ENCODE measurements at places on chromosomes 7 and 10.

- peak; percentile 3 for DNase-seq
Observed at GRCh38 chr7:36406156-36406555, 16.5 kb downstream of the ANLN start.

GRCh38 chr7:155580367-155580766 lies 34.0 kb upstream of the CNPY1 start:
- no peak for DNase-seq

DNA sequence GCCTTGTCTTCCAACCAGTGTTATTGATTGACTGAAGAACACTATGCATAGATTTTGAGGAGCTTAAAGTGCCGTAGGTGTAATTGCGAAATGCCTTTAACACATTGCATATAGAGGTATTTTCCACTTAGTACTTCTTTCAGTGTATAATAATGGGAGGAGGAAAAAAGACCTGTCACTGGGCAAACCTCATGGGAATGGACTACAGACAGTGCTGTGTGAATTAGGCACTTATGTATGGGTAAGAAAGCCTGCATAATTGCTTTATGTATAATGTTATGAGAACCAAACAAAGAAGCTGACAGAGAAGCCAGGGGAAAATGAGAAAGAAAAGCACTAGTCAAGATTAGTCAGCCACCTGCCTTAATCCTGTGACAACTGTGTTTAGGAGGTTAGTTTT lies 12.4 kb upstream of the SCRN1 start:
- DNase-seq = no peak

DNA sequence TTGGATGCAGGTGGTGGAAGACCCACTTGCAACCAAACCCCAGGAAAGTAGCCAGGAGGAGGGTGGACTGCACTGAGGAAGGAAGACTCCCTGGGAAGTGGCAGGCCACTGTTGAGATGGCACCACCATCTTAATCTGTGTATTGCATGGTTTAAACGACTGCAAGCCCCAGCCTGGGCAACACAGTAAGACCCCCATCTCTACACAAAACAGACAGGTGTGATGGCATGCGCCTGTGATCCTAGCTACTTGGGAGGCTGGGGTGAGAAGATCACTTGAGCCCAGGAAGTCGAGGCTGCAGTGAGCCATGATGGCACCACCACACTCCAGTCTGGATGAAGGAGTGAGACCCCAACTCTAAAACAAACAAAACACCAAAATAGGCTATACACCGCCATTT lies 9.7 kb upstream of the BCL7B start:
- no peak for DNase-seq

- no peak for DNase-seq
Observed at GRCh38 chr10:14571866-14572507, 202.7 kb downstream of the FAM107B start.

- no peak for DNase-seq
Observed at GRCh38 chr7:129263168-129263567, 38.3 kb downstream of the AHCYL2 start.

DNA sequence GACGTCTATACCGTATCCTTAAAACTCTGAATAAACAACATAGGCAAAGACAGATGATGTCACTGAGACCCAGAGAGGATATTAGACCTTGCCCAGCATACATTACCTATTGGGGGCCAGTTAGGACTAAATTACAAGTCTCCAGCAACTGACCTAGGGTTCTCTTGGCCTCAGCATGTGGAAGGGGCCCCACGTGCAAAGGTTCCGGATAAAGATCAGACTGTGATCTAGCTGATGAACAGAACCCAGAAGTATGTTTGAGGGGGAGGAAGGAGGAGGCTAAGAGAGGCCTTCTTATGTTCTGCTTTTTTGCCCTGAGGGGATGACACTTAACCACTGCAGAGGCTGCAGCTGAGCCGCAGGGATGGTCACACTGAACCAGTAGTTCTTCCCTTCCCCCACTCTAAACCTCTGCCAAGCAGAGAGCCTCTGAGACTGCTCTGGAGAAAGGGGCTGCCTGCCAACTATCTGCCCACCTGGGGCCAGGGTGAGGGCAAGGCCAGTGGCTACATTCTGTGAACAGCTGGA lies 24.0 kb upstream of the KMT2C start:
- DNase-seq = no peak

DNA sequence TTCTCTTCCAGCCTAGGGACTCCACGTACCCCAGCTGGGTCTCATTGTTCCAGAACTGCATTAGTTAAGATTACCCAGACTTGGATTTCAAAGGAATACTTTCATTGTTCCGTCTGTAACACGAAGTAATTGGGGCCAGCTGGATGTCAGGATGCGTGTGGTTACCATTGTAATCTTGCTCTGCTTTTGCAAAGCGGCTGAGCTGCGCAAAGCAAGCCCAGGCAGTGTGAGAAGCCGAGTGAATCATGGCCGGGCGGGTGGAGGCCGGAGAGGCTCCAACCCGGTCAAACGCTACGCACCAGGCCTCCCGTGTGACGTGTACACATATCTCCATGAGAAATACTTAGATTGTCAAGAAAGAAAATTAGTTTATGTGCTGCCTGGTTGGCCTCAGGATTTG lies 21.0 kb downstream of the LRRC17 start:
- peak; percentile 91 for DNase-seq

DNA sequence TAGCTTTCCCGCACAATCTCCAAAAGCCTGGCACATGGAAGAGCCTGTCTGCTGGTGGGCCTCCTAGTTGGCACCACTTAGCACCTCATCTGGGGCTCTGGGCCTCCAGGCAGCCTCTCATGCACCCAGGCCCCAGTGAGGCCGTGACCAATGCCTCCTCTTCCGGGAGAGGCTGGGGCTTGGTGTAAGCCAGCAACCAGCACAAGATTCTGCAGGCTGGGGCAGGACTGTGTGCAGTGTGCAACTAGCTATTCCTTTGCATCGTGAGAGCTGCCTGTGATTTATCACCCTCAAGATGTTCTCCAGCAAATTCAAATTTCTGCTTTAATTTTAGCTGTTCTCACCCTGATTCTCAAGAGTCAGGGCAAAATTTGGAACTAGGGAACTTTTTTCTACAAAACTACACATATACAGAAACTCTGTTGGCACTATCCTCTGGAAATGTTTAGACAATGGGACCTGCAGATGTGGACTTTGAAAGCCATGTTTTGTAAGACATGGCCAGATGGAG lies 603.7 kb upstream of the MKI67 start:
- no peak for DNase-seq

GRCh38 chr7:34849986-34850385 lies 187.3 kb downstream of the DPY19L1 start:
- DNase-seq = no peak

GRCh38 chr7:67781841-67782240 lies 785.2 kb downstream of the TYW1 start:
- no peak for DNase-seq

GRCh38 chr7:132799081-132799413 lies 222.8 kb upstream of the PLXNA4 start:
- no peak for DNase-seq

DNA sequence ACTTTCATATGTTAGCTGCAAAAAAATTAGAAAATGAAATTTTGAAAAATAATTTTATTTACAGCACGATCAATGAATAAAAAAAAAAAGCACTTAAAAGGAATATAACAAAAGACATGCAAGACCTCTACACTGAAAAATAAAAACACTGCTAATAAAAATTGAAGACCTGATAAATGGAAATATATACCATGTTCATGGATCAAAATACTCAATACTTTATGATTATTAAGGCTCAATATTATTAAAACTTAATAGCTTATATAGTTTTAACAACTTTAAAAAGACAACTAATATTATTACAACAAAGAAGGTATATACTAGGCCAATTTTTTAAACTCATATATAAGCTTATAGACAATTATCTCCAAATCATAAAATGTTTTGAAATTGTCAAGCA lies 143.0 kb downstream of the GFRA1 start:
- no peak for DNase-seq

DNA sequence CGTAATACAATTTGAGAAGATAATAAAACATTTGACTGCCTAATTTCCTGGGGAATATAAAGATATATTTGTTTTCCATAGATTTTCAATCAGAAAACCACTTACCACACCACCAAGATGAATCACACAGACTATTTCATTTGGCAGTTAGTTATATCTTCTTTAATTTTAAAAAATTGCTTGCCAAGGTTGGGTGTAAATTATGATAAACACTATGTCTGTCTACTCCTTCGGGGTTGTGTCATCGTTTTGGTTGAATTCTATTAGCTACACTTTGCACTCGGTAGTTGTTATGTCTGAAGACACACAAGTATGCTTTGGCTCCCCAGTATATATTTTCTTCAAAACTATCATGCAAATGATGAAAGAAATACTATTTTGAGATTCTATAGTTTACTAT lies 594.8 kb upstream of the SEMA3D start:
- DNase-seq = peak; percentile 19

DNA sequence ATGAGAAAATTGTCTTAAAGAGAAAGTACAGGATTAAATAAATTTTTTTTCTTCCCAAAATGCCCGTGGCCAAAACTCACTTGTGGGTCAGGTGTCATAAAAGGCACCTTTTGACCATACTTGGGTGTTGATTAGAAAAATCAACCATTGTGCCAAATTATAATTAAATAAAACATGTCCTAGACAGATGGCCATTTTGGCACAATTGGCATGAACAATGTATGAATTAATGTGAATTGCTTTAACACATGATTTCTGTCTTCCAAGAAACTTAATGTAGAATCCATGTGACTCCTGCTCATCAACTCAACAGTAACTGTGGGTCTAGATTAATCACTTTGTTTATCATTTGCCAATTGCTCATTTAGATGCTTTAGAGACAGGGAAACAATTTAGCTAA lies 64.0 kb downstream of the CSTF2T start:
- no peak for DNase-seq

GRCh38 chr7:10677211-10677610 lies 296.5 kb upstream of the PHF14 start:
- no peak for DNase-seq

DNA sequence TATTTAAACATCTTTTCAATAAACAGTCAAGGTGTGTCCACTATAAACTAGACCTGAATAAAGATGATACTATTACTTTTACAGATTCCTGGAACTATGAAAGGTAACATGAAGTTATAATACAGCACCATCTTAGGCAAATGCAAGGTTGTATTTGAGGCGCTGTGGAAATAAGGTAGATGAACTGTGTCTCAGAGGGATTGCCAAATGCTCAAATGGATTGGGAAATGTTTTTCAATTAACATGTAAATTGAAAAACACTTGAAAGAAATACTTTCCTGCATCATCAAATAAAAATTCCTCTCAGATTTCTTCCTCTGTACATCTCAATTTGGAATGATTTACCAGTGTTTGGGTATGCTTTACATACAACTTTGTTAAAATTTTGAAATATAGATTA lies 139.4 kb downstream of the DKK1 start:
- no peak for DNase-seq

DNA sequence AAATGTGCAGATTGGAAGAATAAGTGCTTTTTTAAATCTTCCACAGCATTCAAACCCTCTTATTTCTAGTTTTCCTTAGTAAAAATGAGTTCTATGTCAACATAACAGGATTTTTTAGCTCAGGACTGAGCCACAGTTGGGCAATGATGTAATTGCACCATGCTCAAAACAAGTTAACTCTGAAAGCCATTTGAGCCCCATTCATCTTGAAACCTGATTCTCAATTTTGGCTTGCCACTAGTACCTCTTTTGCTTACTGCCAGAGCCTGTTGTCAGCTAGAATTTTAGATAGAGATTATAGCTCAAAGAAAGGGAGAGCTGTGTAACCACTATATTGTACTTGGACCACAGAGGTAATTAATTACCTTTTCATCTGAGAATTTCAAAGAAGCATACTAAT lies 1028.5 kb upstream of the PHF14 start:
- DNase-seq = no peak

- DNase-seq = peak; percentile 27
Observed at GRCh38 chr7:24980534-24981170, 674 bp upstream of the OSBPL3 start.

DNA sequence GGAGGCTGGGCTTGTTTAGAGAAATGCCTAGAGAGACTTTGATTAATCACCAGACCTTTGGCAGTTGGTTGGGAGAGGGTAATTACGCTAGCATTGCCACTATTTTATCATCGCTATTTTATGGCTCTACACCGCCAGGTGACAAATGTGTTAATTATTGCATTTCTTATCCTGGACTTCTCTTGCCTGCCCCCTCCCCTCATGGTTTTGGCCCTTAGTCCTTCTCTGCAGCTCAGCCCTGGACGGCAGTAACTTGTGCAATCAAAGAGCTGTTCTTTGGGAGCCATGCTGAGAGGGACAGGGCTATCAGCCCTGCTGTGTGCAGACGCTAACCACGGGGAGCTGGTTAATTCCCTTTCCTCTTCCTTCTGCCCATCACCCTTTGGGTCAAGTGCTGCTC lies 585.0 kb downstream of the AUTS2 start:
- no peak for DNase-seq

DNA sequence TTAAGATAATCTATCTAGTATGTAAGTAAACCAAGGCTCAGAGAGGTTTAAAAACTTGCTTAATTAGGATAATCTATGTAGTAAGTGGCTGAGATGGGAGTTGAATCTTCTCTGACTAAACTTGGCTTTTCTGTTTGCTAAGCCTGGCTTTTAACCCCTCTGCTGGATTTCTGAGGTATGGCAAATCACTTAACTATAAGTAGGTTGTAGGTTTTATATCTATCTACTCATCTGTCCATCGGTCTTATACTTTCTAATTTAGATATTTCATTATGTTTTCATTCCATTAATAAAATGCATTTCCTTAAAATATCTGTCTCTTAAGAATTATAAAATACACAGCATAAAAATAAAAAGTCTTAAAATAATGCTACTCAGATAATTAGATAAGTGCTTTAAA lies 59.4 kb downstream of the ST7 start:
- DNase-seq = peak; percentile 34

DNA sequence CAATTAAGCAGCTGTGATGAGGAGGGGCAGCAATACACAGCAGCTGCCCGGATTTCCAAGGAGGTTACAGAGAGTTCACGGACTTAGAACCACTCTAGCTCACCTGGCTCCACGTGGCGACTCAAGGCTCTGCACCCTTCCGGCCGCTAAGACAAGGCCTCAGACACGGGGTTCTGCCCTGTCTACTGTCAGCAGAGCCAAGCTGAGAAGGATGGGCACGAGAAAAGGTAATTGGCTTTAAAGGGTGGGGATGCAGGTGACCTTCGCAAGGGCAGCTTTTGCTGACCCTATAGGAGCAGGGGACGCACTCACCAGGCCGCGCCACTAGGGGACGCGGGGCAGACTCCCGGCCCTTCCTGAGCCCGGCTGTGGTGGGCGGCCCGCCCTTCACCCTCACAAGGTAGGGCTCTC lies 152.4 kb downstream of the KIF20B start:
- no peak for DNase-seq

DNA sequence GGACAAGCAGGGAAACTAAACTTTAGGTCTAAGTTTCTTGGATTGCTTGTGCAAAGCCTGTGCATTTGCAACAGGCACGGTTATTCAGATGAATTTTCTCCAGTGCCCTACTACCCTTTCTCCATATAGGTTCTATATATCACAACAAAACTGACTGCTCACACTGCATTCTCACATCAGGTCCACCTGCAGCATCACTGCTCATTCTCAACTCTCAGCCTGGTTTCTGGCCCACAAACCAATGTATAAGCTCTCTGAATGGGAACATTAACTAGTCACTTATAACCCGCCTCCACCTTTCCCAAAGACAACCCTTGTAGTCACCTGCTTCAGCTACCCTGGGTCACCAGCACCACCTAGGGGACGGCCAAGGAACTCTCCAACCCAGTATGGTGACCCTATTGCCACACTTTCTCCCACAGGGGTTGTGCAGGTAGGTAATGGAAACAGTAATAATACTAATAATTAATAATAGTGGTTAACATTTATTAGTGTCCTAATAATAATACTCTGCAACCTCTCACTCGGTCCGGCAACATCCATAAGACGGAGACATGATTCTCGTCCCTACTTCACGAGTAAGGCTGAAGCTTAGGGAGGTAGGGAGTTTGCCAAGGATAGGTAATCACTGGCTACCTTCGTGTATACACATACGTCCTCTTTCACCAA lies 97.3 kb downstream of the CLEC2L start:
- peak; percentile 56 for DNase-seq
